ENCODE measurements at places on chromosomes 5 and 9.

- no peak for DNase-seq
Observed at GRCh38 chr5:115575167-115576070, 26.9 kb downstream of the TICAM2 start.

- DNase-seq: no peak
Observed at GRCh38 chr5:53335115-53335514, 145.3 kb upstream of the FST start.

DNA sequence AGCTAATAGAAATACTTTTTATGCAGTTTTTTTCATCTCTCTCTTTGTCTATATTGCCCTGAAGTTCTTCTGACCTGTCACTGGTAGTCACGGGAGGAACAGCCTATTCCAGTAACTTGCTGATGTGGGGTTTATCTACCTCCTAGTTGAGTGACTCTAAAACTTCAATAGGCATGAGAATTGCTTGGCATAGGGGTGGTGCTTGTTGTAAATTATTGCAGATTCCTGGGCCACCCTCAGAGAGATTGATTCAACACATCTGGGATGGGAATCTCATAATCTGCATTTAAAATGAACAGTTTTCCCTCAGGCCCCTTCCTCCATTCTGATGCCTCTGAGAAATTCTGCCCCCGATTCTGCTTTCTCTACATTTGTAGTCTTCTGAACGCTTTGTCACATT, 184.4 kb downstream of the ARHGEF28 start:
- no peak for DNase-seq

GRCh38 chr5:65819215-65819904, 97.4 kb downstream of the NLN start:
- no peak for DNase-seq

GRCh38 chr5:34620185-34620584, 35.9 kb upstream of the RAI14 start:
- DNase-seq: no peak

DNA sequence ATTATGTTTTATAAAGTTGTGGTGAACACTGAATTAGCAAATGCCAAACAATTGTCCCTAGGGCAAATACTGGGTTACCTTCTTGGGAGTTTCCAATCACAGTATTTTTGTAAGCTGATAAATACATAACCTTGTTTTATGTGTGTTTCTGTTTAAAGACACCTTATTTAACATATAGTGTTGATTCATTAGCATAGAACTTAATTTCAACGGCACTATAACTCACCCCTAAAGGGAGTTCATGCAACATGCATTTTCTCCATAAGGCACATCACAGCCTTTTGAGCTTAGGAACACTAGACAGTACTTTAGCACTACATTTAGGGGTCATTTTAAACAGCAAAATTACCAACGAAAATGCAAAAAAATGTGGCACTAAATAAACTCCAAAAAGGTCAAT, 74.2 kb upstream of the TYRP1 start:
- DNase-seq: no peak

DNA sequence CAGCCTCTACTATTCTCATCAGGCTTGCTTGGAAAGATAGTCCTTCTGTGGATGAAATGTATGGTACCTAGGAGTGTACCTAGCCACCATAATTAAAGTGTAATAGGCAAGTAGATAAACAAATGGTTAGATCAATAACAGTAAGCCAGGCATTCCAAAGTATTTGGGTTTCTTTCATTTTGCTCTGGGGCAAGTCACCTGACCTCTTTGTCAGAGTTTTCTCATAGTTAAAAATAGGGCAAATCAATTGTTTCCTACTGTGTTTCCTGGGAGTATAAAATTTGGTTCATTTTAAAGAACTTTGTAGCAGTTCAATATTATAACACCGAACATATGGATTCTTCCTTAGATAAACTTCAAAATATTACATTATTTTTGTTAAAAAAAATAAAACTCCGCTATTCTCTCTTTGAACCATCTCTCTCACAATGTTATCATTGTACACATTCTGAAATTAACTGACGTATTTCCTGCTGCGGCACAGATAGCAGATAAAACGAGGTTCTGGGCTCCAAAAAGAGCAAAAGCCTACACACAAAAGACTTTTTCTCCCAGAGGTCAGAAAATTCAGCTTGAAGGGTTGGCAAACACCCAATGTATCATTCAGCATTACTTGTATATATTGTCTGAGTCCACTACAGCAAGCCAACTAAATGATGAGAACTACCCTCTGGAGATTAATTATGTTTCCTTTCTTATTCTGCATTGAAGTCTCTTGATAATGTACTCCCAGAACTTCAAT, 267.9 kb downstream of the COX7C start:
- DNase-seq: no peak

- DNase-seq: peak; percentile 0
Observed at GRCh38 chr5:850511-851006, at the start of gene ZDHHC11. TSS of gene ZDHHC11 (minus strand) at chr5:850986. CDS start at chr5:850602, 384 bp downstream.

- DNase-seq: no peak
Observed at GRCh38 chr5:170642066-170642735, 138.4 kb downstream of the KCNIP1 start.

DNA sequence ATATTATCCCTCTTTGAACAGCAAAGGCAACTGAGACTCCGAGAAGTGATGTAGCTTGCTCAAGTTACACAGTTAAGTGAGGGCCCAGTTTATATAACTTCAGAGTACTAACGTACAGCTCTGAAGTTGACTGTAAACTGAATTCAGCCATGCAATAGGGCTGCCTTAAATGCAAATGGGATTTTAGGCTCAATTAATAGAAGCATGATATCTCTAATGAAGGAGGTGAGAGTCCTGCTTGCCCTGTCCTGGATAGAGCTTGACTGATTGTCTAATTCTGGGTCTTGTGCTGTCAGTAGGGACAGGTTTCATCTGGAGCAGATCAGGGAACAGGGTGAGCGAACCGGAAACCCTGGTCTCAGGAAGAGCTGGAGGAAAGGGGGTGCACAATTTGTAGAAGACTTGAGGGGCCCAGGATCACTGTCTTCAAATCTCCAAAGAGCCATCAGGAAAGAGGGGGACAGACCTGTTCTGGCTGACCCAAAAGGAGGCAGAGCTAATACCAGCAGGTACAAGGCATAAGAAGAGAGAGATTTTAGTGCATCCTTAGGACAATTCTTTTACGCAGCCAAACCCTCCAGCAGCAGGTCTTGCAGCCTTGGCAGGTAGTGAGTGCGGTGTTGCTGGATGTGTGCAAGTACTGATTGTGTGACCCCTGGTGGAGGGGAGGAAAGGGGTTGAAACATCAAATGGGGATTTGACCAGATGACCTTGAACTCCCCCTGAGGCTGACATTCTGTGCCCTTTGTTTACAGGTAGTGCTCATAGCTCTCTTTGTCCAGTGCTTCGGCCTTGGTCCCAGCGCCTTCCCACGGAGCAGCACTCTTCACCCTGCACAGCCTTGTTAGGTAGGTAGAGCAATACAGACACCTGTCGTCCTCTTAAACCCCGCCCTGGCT, 13.0 kb downstream of the GSN start:
- no peak for DNase-seq

GRCh38 chr9:106958955-106959657, 96.1 kb downstream of the ZNF462 start:
- DNase-seq: no peak

DNA sequence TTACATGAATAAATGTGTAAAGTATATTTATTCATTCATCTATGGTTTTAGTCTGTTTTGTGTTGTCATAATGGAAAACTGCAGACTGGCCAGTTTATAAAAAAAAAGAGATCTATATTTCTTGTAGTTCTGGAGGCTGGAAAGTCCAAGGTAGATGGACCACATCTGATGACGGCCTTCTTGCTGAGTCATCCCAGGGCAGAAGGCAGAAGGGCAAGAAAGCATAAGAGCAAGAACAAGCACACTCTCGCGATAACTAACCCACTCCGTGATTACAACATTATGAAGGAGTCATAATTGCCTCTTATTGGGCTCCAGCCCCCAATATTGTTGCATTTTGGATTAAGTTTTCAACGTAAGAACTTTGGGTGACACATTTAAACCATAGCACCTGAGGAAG, 180.4 kb upstream of the DAB2 start:
- DNase-seq: no peak

- DNase-seq: no peak
Observed at GRCh38 chr9:69171049-69171448, 3.0 kb upstream of the TJP2 start.

DNA sequence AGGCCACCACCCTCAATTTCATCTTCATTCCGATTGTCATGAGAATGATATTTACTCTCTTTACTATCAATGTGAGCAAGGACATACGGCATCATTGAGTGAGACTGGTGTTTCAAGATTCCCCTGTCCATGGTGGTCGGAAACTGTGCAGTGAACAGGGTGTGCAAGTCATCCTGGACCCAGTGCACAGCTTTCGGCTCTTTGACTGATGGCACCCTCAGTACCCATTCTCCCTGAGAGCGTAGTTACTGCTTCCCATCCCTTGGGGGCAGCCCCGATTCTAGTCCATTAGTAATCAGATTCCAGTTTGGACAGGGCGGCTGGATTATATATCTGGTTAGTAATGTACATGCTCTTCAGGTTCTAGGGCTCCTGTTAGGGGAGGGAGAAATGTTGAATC, 61.7 kb upstream of the SUB1 start:
- no peak for DNase-seq

DNA sequence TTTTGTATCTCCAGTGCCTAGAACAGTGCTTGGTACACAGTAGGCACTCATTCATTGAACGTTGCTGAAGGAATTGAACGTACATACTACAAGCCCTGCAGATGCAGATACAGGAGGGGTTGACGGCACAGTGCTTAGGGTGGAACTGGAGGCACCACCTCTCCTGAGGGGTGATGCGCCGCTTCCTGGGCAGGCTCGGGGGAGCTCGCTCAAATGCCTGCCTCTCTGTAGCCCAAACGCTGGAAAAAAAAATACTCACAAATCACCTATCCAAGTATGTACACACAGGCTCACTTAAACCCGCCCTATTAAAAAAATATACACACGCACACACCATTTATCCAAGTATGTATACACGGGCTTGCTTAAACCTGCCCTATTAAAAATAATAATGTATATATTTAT, 536 bp upstream of the COMMD10 start:
- DNase-seq: no peak

- no peak for DNase-seq
Observed at GRCh38 chr5:119398727-119399466, 43.1 kb downstream of the TNFAIP8 start.

DNA sequence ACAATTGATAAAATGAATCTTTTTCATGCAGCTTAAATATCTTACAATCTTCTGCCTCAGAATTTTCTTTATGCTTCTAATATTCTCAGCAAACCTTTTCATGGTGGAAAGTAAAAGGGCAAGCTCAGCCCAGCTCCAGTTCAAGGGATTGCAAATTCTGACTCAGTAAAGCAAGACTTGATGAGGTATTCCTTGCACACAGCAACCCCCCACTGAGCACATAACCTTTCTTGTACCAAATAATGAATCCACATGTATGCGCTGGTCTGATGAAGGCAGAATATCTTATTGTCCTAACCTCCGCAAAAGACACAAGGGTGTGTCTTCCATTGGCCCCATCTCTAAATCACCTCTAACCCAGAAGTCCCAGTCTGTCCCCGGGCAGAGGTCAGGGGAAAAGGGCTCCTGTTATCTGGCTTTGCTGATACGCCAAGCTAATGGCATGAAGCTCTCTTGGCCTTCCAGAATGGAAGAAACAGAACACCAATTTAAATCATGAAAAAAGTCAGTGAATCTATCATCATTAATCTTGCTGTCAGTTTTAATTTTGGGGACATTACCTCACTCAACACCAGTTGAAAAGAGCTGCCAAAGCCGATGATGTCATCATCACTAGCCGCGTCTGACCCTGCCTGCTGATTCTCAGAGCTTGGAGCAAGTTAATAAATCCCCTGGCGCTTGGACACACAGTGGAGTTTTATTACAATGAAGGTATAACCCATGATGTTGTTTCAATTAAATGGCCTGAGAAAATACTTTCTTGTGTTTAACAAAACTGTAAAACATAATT, 592.5 kb upstream of the CLINT1 start:
- no peak for DNase-seq

GRCh38 chr9:136280535-136281315, 23.2 kb downstream of the CCDC187 start:
- no peak for DNase-seq

DNA sequence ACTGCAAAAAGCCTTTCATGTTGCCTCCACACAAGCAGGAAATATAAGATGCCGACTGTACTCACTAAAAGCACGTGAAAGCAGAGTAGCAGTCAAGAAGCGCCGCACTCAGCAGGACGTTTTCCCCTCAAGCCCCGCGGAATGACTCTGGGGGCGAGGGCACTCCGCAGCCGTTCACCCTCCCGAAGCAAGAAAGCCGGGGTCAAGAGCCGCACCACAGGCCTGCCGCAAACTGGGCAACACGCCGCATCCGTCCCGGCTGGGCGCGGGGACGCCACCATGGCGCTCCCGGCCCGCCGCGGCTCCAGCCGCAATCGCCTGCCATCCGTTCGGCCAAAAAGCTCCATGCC, 364 bp downstream of the RPS6 start:
- peak; percentile 41 for DNase-seq

GRCh38 chr5:72505539-72506157, 1.6 kb downstream of the ZNF366 start:
- no peak for DNase-seq

DNA sequence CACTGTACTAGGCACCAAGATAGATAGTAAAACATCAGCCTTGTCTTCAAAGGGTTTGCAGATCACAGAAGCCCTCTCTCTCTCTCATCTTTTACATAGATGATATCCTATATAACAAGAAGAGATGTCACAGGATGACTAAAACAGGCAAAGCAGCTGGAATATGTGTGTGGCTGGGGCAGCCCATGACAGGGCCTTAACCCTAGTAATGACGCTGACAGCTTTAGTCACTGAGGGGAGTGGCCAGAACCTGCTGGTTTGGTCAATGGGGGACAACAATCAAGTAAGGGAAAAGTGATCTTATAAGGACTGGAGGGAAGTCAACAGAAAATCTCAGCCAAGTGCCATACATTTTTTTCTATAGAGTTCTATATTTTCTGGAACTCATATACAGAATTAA, 41.9 kb upstream of the RIC1 start:
- no peak for DNase-seq

DNA sequence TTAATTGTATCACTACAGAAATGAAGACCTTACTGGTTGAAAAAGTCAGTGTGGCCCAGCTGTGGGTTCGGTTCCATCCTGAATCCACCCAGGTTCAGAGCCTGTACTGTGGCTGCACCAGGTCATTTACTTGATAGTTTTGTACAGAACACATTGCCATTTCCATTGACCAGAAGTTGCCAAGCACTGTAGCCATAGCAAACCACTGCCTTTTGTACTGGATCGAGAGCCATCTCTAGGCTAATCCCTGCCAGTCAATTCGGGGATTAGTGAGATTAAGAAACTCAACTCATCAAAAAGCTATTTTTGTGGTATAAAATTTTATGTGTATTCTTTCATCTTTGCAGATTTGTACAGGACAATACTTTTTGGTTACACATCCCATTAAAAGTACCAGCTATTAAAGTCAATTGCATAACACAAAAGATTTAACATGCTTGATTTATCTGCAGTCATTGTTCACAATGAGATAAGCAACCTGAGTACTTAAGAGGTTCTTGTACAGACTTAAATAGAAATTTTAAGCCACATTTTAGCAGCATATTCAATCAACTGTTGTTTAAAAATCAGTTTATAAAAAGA, 108.5 kb upstream of the OTULINL start:
- DNase-seq: no peak

- no peak for DNase-seq
Observed at GRCh38 chr5:37208883-37209797, 40.0 kb downstream of the CPLANE1 start.

- no peak for DNase-seq
Observed at GRCh38 chr5:115257981-115258380, 4.7 kb downstream of the PGGT1B start.

All from activated gamma-delta T cell treated with Interleukin-2 at 50 U/mL for 16 hours (primary cell).